ENCODE measurements at places on chromosomes 5 and 9.

GRCh38 chr9:35789541-35789940, 1.9 kb upstream of the NPR2 start:
- no peak for ATAC-seq

GRCh38 chr5:67842806-67843205, 372.8 kb upstream of the PIK3R1 start:
- ATAC-seq = no peak

- ATAC-seq = no peak
Observed at GRCh38 chr9:109792951-109793546, 13.1 kb downstream of the PALM2AKAP2 start.

- peak; percentile 39 for ATAC-seq
Observed at GRCh38 chr9:86352440-86353077, 1.7 kb downstream of the TUT7 start.

- ATAC-seq = no peak
Observed at GRCh38 chr9:127567035-127567729, 44.9 kb upstream of the STXBP1 start.
